WTC11 (cell line): ENCODE measurements at places on chromosomes 12 and 14.

DNA sequence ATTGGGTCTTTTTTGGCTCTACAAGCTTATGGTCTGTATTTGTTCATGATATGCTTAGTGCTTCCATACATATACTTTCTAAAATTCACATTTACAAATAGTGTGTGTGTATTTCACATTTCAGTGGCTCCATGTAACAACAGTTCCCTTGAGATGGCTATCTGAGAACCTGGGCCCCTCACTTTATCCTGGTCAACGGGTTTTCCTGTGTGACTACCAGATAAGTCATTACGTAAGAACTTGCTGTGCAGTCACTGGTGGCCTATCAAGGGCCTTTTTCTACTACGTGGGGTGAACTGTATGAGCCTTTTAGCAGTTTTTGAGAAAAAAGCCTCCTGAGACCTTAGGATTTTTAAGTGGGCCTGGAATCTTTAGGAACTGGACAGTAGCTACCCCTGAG is 454.1 kb downstream of the PCNX1 start:
- H3K4me1 ChIP-seq = peaks cover 23% of the 10 kb centered on the region
- no peaks in the 10 kb centered on the region; the same call in 1 of the 2 replicates for H3K27me3 ChIP-seq
- no peak overlapping the region for H3K4me3 ChIP-seq
- H3K36me3 ChIP-seq = peaks cover 3% of the 10 kb centered on the region; the same call in 1 of the 2 replicates
- no peak for DNase-seq

DNA sequence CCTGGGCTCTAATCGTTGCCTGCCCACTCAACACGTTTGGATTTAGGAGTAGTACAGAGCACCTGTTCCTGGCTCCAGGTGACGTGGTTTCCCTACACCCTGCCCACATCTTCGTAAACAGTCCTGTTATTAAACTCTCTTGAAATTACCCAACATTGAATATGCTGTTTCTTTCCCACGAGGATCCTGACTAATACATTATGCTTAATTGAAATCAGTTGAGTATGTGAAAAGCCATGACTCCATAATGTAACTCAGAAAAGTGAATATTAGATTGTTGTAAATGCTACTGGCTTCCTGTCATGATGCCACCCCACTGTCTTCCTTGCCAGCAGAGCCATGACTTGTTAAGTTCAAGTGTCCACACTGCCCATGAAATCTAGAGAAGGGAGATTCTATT is 21.6 kb downstream of the AK7 start:
- no peaks in the 10 kb centered on the region for H3K27me3 ChIP-seq
- H3K4me3 ChIP-seq = no peak overlapping the region
- 0 out of 2 replicates have a peak, but pooled peaks cover 2% of the 10 kb centered on the region for H3K36me3 ChIP-seq

DNA sequence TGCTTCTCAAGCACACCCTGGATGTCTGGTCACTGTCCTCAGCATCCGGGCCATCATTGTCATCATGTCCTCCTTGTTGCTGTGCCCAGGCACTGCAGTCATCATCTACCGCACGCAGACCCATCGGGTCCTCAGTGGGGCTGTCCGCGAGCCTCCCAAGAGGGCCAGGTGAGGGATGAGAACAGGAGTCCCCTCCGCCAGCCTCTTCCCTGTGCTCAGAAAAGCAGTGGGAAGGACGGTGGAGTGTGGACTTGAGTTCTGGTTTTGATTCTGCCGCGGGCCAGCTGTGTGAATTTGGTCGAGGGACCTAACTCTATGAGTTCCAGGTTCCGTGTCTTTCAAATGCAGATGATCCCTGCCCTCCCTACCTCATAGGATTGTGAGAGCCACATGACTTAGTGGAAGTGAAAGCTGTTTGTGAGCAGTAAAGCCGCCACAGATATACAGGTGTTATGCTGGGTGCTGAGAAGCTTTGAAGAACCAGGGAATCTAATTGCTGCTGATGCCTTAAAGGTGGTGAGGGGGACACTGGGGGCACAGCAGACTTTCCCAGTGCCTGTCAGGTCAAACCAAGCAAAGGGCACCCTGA is 122.9 kb upstream of the RAP1B start:
- H3K27ac ChIP-seq = no peak overlapping the region
- no peak overlapping the region for H3K4me3 ChIP-seq
- peaks cover 10% of the 10 kb centered on the region for H3K4me1 ChIP-seq
- no peaks in the 10 kb centered on the region for H3K36me3 ChIP-seq

- H3K27ac ChIP-seq = no peak overlapping the region
- no peak for DNase-seq
- H3K36me3 ChIP-seq = no peaks in the 10 kb centered on the region
These were observed 73.1 kb downstream of the CACNA1C start for GRCh38 chr12:2125651-2126522.

GRCh38 chr12:119804011-119804641 is 73.0 kb downstream of the CIT start:
- peaks cover 28% of the 10 kb centered on the region for H3K36me3 ChIP-seq
- H3K27ac ChIP-seq = peak overlapping the region; percentile 74
- DNase-seq = peak; percentile 87
- no peaks in the 10 kb centered on the region; the same call in 1 of the 2 replicates for H3K27me3 ChIP-seq
- H3K4me1 ChIP-seq = peaks cover 28% of the 10 kb centered on the region

DNA sequence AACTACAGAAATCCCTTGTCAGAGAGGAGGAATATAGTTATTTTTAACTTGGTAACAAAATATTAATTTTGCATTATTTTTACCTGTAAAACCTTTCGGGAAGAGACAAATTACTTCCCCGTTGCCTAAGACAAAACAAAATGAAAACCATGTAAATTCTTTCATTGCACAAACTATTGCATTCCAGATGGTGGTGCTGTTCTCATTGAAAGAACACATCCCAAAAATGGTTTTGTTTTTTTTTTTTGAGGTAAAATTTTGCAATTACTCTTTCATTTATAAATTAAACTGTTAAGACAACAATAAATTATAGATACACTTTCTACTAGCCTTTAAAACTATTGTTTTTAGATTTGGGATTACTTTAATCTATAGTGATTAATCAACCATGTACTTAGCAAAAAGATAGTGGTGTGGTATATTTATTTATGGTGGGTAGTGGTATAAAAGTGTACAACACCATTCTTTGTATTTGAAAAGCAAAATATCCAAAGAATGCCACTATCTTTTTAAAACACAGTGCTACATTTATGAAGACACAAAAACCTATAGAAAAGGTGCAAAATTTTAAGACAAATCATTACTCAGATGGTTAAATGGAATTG is 115.5 kb downstream of the SLC38A1 start:
- no peaks in the 10 kb centered on the region; the same call in 1 of the 2 replicates for H3K27me3 ChIP-seq
- no peak for DNase-seq
- no peak overlapping the region for H3K27ac ChIP-seq
- H3K36me3 ChIP-seq = peaks cover 9% of the 10 kb centered on the region; the same call in 1 of the 2 replicates
- H3K4me3 ChIP-seq = no peak overlapping the region

DNA sequence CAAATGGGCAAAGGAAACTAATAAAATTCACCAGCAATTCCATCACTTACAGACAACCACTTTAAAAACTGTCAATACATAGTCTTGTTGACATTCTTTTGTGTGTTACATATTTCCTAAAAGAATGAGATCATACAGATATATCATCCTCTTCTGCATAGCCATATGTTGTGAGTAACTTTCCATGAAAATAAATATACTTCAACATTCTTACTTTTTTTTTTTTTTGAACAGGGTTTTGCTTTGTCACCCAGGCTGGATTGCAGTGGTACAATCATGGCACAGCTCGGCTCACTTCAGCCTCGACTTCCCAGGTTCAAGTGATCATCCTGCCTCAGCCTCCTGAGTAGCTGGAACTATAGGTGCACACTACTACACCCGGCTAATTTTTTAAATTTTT is 20.9 kb downstream of the ZC2HC1C start:
- DNase-seq = no peak
- H3K4me3 ChIP-seq = no peak overlapping the region
- no peaks in the 10 kb centered on the region for H3K27me3 ChIP-seq
- H3K4me1 ChIP-seq = peaks cover 6% of the 10 kb centered on the region
- peaks cover 50% of the 10 kb centered on the region for H3K36me3 ChIP-seq
- H3K27ac ChIP-seq = no peak overlapping the region

GRCh38 chr12:75628916-75629315 is 117.5 kb upstream of the KRR1 start:
- H3K4me3 ChIP-seq = no peak overlapping the region
- peaks cover 8% of the 10 kb centered on the region for H3K36me3 ChIP-seq
- H3K4me1 ChIP-seq = peaks cover 36% of the 10 kb centered on the region
- H3K27me3 ChIP-seq = no peaks in the 10 kb centered on the region

DNA sequence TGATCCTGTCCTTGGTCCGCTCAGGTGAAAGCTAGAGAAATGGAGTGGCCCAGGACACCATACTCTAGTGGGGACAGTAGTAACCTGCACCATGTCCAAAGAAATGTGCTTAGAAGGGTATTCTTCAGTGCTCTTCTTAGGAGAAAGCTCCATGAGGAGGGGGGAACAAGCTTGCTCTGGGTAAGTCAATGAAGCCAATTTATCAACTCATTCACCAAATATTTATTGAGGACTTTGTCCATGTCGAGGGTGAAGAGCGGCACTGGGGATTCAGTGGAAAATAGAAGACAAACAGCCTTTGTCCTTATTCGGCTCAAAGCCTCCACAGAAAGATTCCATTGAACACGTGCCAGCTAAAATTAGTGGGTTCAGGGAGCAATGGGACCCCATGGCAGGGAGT is 677.8 kb downstream of the BCL11B start:
- peaks cover 10% of the 10 kb centered on the region for H3K36me3 ChIP-seq
- H3K27ac ChIP-seq = no peak overlapping the region

DNA sequence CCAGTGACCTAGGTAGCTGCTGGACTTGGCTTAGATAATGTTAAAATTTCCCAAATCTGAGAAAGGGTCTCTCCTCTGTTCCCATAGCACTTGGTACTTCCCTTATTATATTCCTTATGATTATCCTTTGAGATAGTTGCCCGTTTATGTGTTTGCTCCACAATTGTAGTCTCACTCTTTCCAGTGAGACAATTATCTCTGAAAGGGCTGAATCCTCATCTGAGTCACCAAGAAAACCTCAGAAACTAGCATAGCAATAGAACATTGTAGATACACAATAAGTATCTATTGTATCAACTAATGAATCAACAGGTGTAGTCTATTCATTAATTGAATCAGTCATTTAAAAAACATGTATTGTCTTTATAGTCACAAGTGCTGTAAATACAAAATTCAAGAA is 119.1 kb upstream of the FAR2 start:
- H3K4me1 ChIP-seq = no peaks in the 10 kb centered on the region
- peaks cover 3% of the 10 kb centered on the region; the same call in 1 of the 2 replicates for H3K27me3 ChIP-seq
- DNase-seq = no peak
- no peaks in the 10 kb centered on the region for H3K36me3 ChIP-seq

GRCh38 chr14:31881531-31882310 is 195.4 kb upstream of the ARHGAP5 start:
- DNase-seq = no peak
- H3K36me3 ChIP-seq = no peaks in the 10 kb centered on the region
- no peak overlapping the region; the same call in 1 of the 2 replicates for H3K27ac ChIP-seq
- no peaks in the 10 kb centered on the region for H3K4me1 ChIP-seq
- H3K4me3 ChIP-seq = no peak overlapping the region

DNA sequence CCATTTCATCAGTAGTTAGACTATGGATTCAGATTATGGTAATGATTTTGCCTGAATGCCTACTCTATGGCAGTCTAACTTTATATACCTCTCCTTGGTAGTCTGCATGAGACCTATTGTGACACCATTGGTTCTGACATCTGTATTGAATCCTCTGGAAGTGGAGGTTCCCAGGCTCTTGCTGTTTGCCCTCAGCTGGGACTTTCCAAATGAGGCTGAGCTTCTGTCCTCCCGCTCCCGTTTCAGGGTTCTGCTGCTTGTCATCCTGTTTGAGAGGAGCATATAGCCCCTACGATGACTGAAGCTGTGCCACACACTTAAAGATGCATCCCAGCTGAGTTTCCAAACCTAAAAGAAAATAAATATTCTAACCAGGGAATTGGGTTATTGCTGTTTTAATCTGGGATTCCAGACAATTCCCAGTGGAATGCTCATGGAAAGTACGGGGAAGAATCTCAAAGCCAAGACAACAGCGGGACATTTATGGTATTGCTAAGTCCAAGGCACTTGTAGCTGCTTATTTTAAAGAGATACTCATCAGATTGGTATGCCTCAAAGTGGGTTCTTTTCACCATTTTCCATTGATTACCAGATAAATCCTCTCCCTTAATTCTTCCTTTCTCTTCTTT is 105.9 kb downstream of the ETV6 start:
- H3K36me3 ChIP-seq = peaks cover 3% of the 10 kb centered on the region; the same call in 1 of the 2 replicates
- H3K27me3 ChIP-seq = no peaks in the 10 kb centered on the region
- DNase-seq = no peak
- no peak overlapping the region for H3K4me3 ChIP-seq

GRCh38 chr14:99806836-99807235 is 13.6 kb downstream of the EML1 start:
- no peaks in the 10 kb centered on the region for H3K36me3 ChIP-seq
- H3K4me3 ChIP-seq = no peak overlapping the region
- no peak overlapping the region for H3K27ac ChIP-seq
- no peaks in the 10 kb centered on the region for H3K27me3 ChIP-seq
- no peak for DNase-seq
- peaks cover 4% of the 10 kb centered on the region for H3K4me1 ChIP-seq

DNA sequence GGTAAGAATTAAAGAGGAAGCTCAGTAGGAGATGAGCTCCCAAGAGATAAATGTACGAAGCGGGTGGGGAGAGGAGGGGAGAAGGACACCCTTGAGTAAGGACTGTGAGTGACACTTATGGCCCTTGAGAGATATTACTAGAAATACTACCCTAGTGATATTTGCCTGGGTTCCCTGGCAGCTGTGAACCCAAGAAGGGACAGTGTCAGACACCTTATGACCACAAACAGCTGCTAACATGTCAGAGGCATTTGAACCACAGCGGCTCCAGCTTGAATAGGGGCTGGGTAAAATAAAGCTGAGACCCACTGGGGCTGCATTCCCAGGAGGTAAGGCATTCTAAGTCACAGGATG is 19.6 kb upstream of the SLC6A12 start:
- H3K4me3 ChIP-seq = no peak overlapping the region
- no peak overlapping the region for H3K27ac ChIP-seq
- peaks cover 13% of the 10 kb centered on the region for H3K4me1 ChIP-seq
- no peak for DNase-seq
- peaks cover 22% of the 10 kb centered on the region for H3K36me3 ChIP-seq

- peaks cover 60% of the 10 kb centered on the region for H3K27me3 ChIP-seq
- peaks cover 18% of the 10 kb centered on the region for H3K36me3 ChIP-seq
- H3K4me1 ChIP-seq = peaks cover 7% of the 10 kb centered on the region; the same call in 1 of the 2 replicates
- peak overlapping the region; percentile 58; the same call in 1 of the 2 replicates for H3K4me3 ChIP-seq
- DNase-seq = no peak
These were observed 85.8 kb downstream of the TNFAIP2 start for GRCh38 chr14:103209054-103209453.

GRCh38 chr12:117202033-117202432 is 11.8 kb upstream of the FBXO21 start:
- peaks cover 3% of the 10 kb centered on the region for H3K27me3 ChIP-seq
- DNase-seq = no peak
- H3K36me3 ChIP-seq = no peaks in the 10 kb centered on the region
- peaks cover 9% of the 10 kb centered on the region; the same call in 1 of the 2 replicates for H3K4me1 ChIP-seq
- no peak overlapping the region for H3K27ac ChIP-seq
- no peak overlapping the region for H3K4me3 ChIP-seq

- no peak overlapping the region for H3K27ac ChIP-seq
- H3K4me1 ChIP-seq = peaks cover 3% of the 10 kb centered on the region
- no peak for DNase-seq
- H3K36me3 ChIP-seq = no peaks in the 10 kb centered on the region
These were observed 48.3 kb upstream of the TMEM263 start for GRCh38 chr12:106907411-106907810.
